Naive thymus-derived CD8-positive, alpha-beta T cell (primary cell): ENCODE measurements at places on chromosomes 1 and 21. TPM values are rescaled to one million over a fixed set of nuclear protein-coding genes. Genes with fewer than 3 reads are reported as not detected.

- no peak for DNase-seq
These were observed 63.5 kb downstream of the TLR5 start for GRCh38 chr1:223079498-223079897.

Gene FAAP20
- 74.9 TPM for polyA plus RNA-seq

DNA sequence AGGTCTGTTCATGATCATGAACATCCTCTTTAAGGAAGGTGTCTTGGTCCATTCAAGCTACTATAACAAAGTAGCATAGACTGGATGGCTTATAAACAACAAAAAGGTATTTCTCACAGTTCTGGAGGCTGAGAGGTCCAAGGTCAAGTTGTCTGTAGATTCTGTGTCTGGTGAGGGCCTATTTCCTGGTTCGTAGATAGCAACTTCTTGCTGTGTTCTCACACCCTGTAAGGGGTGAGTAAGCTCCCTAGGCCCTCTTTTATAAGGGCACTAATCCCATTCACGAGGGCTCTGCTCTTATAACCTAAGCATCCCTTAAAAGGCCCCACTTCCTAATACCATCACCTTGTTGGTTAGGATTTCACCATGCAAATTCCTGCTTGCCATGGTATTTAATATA, 347.7 kb downstream of the PTBP2 start:
- DNase-seq: no peak

DNA sequence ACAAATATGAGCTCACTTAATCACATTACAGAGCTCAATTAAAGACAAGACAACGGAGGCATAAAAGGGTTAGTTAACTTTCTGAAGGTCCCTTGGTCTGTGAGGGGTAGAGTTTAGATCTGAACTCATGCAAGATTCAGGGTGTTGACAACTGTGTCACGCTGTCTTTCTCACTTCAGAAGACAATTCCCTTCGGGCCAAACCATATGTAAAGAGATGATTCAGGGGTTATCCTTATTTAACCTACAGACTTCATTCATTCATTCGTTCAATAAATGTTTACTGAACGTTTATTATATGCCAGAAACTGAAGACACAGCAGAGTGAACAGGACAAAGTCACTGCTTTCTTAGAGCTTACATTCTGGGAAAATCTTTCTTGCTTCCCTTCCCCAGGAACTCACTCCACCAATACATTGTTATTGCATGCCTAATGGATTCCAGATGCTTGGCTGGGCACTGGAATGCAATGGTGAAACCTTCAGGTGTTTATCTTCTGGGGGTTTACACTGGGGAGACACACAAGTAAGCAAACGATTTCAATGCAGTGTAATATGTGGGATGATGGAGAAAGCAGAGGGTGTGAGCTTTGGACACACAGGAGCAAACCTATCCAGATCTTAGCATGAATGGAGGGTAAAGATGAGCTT, 6.4 kb downstream of the XCL1 start:
- DNase-seq: no peak

GRCh38 chr1:147245129-147245528, 2.6 kb downstream of the CHD1L start:
- DNase-seq: no peak

DNA sequence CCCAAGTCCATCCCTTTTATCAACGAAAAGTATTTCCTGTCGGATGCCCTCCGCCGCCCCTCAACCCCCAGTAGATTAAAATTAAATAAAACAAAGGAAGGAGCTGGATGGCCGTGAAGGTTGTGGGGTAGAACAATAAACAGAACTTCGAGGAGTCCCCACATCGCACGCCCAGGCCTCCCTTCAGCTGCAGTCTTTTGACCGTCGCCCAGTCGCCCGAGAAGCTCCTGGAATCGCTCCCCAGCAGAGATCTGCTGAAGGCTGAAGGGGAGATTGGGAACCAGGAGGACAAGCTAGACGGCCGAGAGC, 905 bp downstream of the BARHL2 start:
- no peak for DNase-seq

DNA sequence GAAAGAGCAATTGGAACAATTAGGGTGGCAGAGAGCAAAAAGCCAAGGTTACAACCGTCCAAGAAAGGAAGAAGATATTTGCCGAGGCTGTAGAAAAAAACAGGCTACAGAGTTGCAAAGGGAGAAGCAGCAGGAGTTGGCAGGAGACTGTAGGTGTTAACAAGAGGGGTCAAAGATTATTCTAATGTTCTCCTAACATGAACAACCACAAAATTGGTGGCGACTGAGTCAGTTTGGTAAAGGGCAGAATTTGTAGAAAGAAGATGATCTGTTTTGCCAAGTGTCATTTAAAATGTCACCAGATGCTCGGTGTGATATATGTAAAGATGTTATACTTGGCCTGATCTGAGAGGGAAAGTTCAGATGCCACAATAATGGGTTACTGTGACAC, 401 bp upstream of the PRUNE1 start:
- DNase-seq: no peak
